Stimulated activated CD8-positive, alpha-beta memory T cell treated with anti-CD3 and anti-CD28 coated beads, Interleukin-15, amount 100 ng/mL, for 24 hours (primary cell): ENCODE measurements at places on chromosomes 11 and 22.

DNA sequence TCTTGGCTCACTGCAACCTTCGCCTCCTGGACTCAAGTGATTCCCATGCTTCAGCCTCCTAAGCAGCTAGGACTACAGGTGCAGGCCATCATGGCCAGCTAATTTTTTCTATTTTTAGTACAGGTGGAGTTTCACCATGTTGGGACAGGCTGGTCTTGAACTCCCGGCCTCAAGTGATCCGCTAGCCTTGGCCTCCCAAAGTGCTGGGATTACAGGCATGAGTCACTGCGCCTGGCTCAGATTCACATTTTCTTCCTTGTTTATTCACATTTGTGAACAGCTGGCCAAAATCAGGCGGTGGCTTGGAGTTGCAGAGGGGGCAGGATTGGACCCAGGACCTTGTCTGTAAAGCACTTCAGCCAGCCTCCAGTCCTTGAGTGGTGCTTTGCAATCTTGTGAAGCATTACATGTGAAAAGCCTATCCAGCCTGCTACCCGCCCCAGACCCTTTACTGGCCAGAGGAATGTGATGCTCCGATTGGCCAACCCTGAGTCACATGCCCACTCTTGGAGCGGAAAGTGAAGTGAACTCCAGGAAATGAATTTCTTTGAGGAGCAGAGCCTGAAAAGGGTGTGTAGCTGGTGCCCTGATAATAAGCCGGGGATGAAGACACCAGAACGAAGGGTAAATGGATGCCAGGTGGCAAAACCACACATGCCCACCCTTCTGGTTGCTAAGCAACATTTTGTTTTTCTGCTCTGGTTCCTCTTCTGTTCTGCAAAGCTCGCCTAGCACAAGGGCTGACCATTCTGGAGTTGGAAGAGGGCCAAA is 62.6 kb upstream of the PTPRJ start:
- DNase-seq, result no peak

- no peak for DNase-seq
Observed at GRCh38 chr11:57146301-57146700, 35.5 kb upstream of the LRRC55 start.

- DNase-seq, result no peak
Observed at GRCh38 chr22:32699001-32699582, 102.4 kb upstream of the TIMP3 start.

DNA sequence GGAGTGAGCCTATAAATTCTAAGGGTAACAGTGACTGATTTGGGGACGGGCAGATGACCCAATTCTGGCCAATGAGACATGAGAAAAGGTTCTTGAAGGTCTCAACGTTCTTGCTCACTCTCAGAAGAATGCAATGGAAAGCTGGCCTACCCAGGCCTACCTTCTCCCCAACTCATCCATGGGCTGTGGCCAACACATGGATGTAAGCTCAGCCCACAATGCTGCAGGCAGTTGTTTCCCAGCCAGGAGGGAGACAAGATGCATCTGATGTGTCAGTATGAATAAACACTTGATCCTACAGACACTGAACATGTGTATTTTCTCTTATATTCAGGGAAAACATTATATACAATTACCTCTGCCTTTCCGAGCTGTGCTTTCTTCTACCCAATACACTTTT is 24.4 kb downstream of the PI4KA start:
- no peak for DNase-seq
